ENCODE measurements at places on chromosomes 7 and 10.

DNA sequence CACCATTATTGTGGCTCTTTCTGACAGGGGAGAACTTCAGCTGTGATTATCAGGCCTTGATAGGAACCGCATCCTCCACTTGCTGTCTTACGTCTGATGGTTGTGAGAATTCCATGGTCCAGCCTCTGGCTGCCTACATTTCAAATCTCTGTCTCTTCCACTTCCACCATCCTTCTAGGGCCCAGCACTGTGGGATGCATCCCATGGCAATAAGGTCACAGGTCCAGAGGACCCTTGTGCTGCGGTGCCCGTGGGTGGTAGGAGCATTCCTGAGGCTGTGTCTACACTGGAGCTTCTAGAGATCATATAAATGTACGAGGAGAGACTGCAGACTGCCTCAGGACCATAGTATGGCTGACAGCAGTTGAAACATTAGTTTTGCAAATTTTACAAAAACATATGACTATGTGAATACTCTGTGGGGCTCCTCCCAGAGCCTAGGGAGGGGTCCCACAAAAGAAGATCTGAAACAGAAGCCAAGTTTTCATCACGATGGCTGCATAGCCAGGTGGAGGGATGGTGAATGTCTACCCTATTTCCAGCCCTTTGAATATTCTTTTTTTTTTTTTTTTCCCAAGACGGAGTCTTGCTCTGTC is 11.8 kb downstream of the CALML3 start:
- no peak for DNase-seq

DNA sequence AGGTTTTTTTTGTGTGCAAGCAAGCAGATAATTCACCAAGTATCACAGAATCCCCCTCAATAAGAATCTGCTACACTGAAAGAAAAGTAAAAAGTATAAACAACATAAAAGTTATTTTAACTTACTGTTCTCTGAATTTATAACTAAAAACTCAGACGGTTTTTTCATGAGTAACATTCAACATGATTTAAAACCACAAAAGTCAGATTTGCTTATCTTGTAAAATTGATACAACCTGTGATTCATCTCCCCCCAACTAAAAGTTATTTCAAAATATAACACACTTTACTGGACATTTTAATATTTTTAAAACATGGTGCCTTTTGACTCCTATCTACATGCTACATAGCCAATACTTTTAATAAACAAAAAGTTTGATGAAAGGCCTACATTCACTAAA is 32.8 kb downstream of the TSPAN12 start:
- no peak for DNase-seq

DNA sequence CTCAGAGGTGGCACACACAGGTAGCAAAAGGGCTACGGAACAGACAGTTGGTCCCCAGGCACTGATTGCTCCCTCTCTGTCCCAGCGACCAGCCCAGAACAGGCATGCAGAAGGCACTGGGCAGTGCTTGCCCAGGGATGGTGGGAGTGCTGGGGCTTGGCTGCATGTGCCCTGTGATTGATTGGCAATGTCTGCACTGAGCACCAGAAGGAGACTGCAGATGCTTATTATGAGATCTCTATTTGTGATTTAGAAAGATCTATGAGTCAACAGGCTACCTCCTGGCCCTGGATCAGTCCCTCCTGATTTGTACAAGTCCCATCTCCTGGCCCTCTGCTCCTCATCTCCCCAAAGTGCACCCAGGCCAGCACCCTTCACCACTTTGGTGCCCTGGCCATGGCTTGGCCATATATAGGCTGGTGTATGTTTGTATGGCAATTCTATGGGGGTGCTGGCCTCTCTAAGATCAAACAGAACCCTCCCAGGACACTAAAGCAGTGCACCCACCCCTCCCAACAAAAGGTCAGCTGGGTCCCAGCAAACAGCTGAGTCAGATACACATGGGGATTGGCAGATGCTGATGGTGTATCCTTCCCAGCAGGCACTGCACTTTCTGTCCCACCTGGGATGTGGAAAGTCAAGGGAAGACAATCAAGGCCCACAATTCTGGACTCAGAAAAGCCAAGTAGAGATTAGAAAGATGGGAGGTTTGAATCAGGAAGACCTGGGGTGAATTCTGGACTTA is 30.9 kb downstream of the CAMK2B start:
- no peak for DNase-seq

- no peak for DNase-seq
These were observed 57.7 kb upstream of the EGR2 start for GRCh38 chr10:62873866-62874265.

DNA sequence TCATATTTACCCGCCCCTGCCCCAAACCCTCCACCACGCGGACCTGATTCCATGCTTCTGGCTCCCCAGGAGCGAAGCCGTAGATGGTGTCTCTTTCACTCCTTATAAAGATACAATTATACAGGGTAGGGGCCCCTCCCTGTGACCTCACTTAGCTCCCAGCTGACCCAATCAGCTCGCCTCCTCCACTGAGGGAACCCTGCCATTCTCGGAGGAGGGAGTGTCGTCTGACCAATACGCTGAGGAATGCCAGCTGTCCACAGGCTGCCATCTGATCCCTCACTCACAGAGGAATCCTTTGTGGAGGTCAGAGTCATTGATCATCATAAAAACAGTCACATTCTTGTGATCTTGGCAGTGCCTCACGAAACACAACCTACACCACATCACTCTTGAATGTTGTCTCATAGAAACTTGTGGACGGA is 67.5 kb upstream of the INSIG1 start:
- DNase-seq, result no peak

- DNase-seq, result no peak
These were observed 36.8 kb downstream of the OGDH start for GRCh38 chr7:44643206-44643605.

GRCh38 chr7:37352974-37353948 is 95.4 kb downstream of the ELMO1 start:
- no peak for DNase-seq

GRCh38 chr10:87092376-87092860 is 2.2 kb downstream of the GLUD1 start:
- DNase-seq, result no peak

DNA sequence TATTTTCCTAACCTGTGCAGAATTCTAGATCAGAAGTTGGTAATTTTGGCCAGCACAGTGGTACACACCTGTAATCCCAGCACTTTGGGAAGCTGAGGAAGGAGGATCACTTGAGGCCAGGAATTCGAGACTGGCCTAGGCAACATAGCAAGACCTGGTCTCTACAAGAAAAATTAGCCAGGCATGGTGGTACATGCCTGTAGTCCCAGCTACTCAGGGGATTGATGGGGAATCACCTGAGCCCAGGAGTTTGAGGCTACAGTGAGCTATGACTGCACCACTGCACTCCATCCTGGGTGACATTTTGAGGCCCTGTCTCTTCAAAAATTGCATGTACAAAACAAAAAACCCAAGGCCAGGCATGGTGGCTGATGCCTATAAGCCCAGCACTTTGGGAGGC is 8.6 kb downstream of the PGAM1 start:
- DNase-seq, result no peak

GRCh38 chr7:42212541-42213090 is 24.4 kb downstream of the GLI3 start:
- DNase-seq, result no peak

- no peak for DNase-seq
These were observed 320.3 kb upstream of the FOXK1 start for GRCh38 chr7:4361774-4362173.

DNA sequence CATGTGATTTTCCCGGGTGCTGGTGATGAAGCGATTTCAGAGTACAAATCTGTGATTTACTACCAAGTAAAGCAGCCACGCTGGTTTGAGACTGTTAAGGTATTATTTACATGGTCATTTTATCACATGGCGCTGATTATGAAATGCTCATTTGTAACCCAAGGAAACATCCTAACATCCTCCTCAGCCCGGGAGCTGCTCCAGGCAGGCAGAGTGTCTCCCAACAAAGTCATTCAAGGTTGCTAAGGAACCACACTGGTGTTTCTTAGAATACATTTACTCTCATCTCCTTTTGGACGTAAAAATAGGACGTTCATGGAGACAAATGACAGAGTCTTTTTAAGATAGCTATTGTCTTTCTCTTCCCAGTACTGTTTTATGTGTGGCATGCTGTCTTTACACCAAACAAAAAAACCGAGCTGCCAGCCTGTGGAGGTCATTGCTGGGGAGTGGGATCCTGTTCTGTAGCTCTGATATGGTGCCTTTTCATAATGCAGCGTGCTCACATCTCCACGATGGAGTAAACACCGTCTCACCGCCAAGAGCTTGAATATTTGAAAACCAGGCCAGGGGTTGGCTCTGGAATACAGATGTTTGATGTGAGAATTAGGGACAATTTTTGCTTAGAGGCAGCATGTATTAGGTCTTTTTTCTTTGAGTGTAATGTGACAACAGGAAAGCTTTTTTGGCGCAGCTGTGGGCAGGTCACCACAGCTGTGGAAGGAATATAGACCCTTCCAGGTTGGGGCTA is 119.6 kb downstream of the DOCK1 start:
- DNase-seq, result no peak

DNA sequence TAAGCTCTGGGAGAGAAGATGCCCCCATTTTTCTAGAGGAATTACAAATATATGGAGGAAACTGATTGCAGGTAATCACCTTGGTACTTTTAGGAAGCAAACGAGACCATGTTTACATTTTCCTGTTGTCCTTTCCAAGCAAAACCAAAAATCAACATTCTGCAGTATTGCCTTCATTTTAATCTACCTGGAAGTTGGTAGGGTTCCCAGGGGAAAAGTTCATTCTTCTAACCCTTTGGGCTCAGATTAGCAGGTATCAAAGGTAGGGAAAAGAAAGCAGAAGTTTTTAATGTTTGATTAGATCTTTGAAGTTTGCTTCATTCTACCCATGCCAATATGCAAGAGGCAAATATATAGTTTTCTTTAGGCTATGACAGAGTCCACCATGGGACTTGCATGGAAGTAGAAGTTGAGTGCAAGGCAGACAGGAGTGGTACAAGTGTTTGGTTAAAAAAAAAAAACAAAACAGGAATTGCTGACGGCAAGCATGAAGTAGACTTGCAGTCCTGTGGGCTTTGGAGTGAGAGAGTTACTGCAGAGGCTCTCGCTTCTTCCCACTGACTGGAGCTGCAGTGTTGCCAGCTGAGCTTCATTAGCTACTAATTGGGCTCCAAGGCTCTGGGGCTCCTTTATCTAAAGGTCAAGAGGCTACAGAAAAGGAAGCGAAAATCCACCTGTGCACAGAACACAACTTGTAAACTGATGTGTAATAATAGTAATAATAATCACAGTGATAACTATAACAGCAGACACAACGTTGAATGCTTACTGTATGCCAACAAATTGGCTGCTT is 28.9 kb upstream of the ASAH2 start:
- DNase-seq, result no peak

GRCh38 chr7:103388469-103389140 is 41.2 kb downstream of the PSMC2 start:
- DNase-seq, result no peak

DNA sequence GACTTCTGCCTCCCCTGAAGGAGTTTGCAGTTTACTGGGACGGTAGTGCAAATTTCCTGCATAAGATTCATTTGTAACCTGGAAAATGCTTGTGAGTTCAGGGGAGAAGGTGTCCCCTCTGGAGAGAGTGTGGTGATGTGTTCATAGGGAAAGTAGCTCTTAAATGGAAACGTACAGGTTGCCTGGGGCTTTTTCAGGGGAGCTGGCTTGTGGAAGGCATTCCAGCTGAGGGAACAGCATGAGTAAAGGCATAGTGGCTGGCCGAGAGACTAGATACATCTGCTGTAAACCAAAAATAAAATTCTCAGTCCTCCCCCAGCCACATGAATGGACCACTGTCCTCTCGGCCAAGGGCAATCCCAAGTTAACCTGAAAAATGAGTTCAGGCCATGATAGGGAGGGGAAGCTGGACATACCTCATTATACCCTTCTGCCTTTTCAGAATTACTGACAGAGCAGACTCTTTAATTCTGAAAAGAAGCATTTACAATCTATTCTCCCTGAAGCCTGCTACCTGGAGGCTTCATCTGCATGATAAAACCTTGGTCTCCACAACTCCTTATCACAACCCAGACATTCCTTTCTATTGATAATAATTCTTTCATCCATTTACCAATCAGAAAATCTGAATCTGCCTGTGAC is 123.7 kb downstream of the GALNT17 start:
- DNase-seq, result no peak

DNA sequence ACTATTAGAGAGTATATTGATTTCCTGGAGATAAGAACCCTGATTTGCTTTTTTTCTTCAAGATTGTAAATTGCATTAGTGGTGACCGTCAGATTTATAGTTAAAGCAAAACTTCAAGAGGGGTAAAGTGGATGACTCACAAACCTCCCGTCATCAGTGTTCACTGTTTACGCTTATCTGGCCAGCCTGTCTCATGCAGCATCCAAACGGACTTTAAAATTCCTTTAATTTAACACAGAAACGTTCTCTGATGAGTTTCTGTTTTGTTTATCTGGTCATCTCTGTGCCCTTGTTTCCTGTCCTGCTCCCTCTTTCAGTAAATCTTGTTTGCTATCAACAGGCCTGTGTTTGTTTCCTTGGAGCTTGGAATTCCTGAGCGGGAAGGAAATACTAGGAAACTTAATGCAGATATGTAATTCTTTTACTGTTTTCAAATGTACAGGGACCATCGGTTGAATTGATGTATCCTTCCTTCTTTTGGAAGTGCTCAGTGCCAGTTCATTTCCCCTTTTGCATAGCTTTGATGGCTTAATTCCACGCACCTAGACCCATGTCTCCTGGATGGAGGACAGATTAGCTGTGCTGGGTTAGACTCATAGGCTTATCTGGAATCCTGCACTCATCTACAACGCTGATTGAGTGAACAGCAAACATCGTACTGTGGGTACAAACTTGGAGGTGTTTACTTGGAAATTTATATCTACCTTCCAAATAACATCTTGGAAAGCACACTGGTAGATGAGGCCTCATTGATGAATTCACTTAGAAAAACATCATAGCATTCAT is 21.3 kb downstream of the PTPRE start:
- DNase-seq, result no peak

- no peak for DNase-seq
These were observed 130.4 kb upstream of the GDF10 start for GRCh38 chr10:47169581-47169980.

DNA sequence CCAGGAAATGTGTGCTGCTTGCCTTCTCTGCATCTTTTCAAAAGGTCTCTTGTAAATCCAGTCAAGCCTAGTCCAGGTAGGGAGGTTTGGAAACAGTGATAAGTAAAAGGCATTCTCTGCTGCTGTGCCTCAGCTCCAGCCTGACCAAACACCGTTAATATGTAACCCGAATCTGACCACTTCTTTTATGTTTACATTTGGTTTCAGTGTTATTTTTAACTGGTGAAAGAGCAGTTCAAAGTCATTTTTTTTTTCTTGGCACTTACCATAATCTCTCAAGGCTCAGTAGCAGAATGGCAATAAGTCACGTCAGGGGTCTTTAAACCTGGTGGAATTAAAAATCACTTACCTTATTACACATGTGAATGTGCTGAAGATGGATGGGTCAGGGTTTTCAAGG is 216.8 kb downstream of the PTEN start:
- no peak for DNase-seq

GRCh38 chr10:72243822-72244437 is 27.9 kb upstream of the ASCC1 start:
- DNase-seq, result no peak

Data from cortex of kidney (tissue), 1 donor.